ENCODE measurements at places on chromosomes 5 and 9.
A peak's percentile ranks its signal among the peaks of the same experiment; 100 is the strongest.

DNA sequence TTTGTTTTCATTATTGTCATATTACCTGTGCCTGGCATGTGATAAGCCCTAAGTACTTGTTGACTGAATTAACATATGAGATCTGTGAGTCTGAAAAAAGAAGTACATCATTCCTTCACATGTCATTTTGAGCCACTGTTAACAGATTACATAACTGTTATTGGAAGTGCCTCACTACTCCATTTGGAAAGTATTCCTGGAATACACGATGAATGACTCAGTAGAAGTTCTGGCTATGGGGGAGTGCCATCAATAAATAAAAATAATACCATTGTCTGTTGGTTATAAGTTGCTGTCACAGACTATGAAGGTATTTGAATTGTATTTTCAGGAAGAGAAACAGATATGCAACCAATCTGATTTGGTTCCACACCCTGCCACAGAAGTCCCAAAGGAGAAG, 12.9 kb downstream of the NIPSNAP3B start:
- DNase-seq, result no peak

DNA sequence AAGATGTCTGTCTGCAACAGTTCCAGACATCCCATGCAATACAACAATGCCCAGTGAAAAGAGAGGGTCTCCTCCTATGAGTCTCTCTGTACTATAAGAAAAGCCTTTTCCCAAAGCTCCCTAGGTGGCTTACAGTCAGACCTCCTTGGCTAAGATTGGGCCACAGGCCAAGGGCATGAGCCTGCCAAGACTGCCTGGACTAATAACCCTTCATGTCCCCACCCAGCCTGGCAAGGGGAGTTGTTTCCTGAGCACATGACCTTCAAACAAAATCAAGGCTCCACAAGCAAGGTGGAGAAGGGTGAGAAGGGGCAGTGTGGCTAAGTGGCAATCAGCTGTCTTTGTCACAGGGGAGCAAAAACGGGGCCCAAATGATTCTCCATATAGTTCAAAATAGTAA, 75.6 kb upstream of the ZSWIM6 start:
- no peak for DNase-seq

- DNase-seq, result no peak
Observed at GRCh38 chr5:122999947-123000563, 36.5 kb downstream of the PPIC start.

GRCh38 chr5:127011961-127012644, 18.3 kb downstream of the MARCHF3 start:
- no peak for DNase-seq

DNA sequence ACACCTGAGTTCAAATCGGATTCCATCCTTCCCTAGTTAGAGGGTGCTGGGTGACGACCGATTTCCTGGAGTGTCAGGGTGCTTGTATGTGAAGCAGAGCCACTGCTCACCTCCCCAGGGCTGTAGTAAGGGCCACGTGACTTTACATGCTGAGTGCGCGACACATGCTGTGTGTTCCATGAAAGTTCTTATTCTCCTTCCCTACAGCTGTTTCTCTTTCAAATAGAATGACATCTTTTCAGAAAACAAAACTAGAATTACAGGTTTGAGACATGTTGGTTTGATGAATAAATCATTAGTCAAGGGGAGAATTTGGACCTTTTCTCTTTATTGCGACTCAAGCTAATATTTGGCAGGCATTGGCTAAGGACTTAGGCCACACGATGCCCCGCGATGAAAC, 113.1 kb downstream of the JMY start:
- no peak for DNase-seq

GRCh38 chr5:179169836-179170235, 109.7 kb downstream of the ZNF354C start:
- DNase-seq, result no peak

DNA sequence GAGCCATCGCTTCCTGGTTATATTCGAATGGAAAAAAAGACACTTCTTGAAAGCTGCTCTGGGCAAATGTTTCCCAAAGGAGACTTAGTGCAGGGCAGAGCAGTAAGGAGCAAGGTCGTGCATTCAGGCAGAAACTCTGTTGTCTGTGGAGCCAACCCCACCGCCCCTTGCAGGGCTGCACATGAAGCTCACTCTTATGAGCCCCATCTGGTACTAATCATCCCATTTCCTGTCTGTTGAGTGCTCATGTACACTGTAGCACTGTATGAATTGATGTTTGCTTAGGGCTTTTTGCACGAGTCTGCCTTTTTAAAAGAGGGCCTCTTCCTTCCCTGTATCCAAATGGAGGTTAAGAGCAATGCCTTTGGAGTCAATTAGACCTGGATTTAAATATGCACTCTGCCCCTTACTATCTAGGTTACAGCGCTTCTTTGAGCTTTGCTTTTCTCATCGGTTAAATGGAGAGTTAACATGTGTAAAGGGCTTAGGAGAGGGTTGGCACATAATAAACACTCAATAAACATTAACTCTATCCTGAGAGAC, 25.4 kb downstream of the HMHB1 start:
- DNase-seq, result no peak

DNA sequence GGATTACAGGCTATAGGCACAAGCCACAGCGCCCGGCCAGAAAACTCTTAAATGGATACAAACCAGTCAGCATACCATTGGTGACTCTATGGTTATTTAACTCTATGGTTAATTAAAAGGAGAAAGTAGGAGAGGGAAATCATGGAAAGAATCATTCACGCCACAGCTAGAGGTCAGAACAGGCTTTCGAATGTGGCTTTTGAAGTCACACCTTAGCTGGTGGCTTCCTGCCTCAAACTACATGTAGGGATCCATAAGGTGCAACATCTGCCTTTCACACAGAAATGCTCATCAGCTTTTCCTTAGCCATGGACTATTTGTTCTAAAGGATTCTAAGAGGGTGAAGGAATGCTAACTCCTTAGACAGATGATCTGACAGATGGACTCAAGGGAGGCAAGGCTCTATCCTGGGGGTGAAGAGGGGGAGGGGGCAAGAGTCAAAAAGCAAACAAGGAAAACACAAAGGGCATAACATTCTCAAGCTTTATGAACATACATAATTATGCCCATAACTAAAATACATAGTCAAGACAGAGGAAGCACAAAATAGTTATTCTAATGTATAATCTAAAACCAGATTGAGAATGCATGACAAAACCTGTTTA, 130.9 kb downstream of the EFNA5 start:
- DNase-seq, result no peak

DNA sequence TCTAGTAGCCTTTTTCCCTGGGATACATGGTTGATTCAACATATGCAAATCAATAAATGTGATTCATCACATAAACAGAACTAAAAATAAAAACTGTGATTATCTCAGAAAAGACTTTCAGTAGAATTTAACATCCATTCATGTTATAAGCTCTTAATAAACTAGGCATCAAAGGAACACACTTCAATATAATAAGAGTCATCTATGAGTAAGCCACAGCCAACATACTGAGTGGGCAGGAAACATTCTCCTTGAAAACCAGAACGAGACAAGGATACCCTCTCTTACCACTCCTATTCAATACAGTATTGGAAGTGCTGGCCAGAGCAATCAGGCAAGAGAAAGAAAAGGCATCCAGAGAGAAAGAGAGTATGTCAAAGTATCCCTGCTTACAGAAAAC, 239.9 kb downstream of the ATPSCKMT start:
- DNase-seq, result no peak

DNA sequence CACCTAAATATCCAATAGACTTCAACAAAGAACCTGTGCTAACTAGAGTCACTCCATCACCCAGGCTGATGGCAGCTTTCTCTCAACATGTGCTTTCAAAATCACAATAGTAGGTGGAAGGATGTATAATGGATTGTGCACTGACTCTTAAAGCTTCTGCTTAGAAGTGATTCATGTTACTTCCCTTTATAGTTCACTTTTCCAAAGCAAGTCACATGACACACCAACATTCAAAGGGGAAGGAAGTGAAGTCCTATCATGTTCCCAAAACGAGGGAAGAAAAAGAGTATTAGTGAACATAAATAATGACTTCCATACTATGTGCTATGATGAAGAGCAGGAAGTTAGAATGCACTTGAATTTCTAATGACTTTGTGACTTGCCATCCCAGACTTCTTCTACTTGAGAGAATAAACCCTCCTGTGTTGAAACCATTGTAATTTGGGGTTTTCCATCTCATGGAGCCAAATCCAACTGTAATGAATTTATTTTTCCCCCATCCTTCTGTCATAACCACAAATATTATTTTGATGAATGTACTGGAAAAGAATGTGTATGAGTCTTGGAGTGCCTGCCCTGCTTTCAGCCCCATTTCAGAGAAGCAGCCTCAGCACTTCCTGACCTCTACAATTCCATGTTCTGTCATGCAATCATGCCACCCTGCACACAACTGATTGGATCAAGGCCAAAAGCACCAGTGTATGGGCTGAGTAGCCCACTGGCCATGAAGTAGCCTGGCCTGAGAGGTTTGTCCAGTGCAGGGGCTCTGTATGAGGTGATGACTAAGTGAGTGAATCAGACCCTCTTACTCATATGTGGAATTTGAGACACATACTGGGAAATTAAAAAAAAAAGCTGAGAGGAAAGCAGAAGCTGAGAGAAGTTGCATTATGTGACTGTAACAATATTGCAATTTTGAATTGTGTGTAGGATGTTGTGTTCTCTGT, 525.9 kb upstream of the CLINT1 start:
- DNase-seq, result no peak

DNA sequence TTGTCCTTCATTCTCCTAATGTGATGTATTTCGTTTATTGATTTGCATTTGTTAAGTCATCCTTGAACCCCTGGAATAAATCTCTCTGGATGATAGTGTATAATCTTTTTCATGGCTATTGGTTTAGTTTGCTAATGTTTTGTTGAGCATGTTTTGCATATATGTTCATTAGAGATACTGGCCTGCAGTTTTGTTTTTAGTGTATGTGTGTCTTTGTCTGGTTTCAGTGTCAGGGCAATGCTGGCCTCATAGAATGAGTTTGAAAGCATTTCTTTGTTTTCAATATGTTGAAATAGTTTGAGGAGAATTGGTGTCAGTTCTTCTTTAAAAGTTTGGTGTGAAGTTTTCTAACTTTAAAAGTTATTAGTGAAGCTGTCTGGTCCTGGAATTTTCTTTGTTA, 149.6 kb upstream of the ATP10B start:
- no peak for DNase-seq

- no peak for DNase-seq
Observed at GRCh38 chr5:144864118-144864517, 693.4 kb downstream of the KCTD16 start.

GRCh38 chr5:5192681-5193080, 52.6 kb downstream of the ADAMTS16 start:
- DNase-seq, result no peak

GRCh38 chr5:36885149-36885548, 8.6 kb downstream of the NIPBL start:
- DNase-seq, result no peak

GRCh38 chr5:145218019-145218418, 617.1 kb downstream of the PRELID2 start:
- DNase-seq, result no peak

DNA sequence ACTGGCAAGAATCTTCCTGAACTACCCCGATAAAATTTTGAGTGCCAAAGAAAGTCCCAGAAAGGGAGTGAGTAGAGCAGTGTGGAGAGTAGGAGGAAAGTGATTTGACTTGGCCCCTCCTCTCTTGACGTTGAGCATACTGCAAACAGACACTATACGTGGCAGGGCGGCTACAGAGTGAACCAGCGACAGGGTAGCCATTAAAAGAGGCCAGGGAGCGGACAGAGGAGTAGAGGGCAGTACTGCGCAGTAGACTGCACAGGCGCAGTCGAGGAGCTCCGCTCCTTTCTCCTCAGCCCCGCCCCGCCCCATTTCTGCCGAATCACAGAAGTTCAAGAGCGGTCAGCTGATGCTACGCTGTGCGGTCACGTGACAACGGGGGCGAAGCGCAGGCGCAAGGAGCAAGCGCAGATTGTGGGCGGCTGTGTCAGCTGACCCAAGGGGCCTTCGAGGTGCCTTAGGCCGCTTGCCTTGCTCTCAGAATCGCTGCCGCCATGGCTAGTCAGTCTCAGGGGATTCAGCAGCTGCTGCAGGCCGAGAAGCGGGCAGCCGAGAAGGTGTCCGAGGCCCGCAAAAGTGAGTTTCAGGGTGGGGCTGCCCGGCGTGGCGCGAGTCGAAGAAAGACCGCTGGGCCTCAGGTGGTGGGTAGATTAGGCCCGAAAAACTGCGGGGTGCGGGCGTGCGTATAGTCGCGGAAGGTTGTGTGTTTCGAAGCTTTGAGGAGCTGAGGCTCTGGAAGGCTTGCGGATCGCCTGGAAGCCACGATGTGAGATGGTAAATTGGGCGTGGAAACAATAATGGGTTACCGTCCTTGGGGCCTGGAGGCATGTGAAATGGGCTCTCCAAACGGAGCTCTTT, at the start of gene ATP6V1G1:
TSS of gene ATP6V1G1 (plus strand) at position 425 of the 858 bp plus-strand sequence. CDS start at position 495, 70 bp downstream.
- DNase-seq, result peak; percentile 98

- DNase-seq, result no peak
Observed at GRCh38 chr9:8760000-8760767, 960.6 kb upstream of the DMAC1 start.

- no peak for DNase-seq
Observed at GRCh38 chr5:179219661-179220620, 125.3 kb downstream of the ADAMTS2 start.

DNA sequence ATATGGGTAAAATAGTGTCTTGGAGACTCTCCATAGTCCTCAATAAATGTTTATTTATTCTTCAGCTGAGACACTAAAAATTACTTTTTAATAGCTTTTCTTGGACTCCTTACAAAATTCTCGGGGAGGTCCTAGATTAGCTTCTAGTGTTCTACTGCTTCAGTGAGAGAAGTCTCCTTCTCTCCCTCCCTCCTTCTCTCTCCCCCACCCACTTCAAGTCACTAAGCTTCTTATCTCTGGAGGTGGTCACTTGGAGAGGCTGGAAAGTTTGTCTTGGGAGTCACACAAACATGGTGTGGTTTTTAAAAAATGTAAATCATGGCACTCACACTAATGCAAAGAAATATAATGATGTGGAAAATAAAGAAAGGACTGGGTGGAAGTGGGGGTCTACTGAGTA, 64.1 kb downstream of the SEMA6A start:
- no peak for DNase-seq

DNA sequence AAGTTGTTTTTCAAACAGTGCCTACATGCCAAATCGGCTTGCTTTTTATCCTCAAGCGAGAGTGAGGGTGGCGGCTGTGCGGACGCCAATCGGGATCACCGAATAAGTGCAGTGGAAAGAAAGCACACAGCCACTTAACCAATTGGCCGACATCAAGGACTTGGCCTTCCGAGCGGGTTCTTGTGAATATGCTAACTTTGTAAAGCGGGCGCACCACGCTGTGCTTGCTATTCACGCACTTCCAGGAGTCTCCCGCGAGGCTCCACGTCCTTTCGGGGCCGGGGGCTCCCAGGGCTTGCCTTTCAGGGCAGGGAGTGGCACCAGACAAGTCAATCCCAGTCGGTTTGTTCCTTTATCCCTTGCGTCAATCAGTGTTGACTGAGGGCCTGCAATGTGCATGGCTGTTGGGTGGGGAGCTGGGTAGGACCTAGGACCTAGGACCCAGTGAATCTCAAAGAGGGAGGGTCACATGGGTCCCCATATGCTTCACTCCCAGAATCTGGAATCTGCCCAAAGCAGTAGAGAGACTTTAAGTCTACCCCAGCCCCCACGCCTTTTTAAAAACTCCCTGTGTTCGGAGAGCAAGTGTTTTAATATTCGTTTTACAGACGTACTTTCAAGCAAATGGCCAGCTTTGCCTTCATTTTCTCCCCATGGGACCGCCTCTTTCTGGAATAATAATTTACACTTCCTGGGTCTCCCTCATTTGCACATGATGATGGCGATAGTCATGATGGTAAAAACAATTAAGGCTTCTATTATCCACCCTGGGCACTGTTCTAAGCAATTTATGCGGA, 2.0 kb upstream of the GCNT4 start:
- DNase-seq, result no peak

All from progenitor cell of endocrine pancreas (in vitro differentiated cells).